ENCODE measurements at places on chromosomes 12 and 14.

DNA sequence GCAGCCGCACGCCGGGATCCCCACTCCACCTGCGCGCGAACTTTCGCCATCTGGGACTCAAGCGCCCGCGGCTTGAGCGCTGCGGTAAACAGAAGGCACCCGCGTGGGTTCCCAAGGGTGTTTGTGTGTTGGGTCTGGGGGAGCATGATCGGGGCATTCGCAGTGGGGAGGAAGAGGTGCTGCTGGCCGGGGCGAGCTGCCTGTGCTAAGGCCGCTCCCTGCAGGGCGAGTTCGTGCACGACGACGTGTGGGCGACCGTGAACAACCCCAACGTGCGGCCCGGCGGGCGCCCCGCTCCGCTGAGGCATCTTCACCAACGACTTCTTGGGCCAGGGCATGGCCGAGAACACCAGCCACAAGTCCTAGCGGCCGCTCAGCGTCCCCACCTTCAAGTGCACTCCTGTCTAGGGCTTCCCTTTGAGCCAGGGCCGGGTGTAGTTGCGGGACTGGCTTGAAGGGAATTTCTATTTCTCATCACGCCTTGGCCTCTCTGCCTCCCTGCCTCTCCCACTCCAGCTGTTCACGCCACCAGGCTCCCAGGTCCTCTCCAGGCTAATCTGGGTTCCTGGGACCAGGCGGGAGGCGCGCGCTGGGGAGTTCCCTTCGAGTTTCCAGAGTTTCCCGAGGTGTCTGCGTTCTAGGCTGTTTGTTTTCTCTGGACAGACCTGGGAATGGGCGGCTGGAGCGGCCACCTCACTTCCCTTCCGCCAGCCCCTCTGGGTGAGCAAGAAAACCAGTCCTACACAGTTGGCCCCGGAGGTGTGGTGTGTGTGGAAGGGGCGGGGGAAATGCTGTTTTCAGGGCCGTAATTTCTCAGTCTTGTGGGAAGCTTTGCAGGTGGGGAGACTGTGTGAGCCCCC lies 417.8 kb upstream of the TMTC1 start:
- no peak for DNase-seq

- DNase-seq = no peak
Measured at GRCh38 chr14:68626386-68626785, 166.5 kb downstream of the ZFP36L1 start.

DNA sequence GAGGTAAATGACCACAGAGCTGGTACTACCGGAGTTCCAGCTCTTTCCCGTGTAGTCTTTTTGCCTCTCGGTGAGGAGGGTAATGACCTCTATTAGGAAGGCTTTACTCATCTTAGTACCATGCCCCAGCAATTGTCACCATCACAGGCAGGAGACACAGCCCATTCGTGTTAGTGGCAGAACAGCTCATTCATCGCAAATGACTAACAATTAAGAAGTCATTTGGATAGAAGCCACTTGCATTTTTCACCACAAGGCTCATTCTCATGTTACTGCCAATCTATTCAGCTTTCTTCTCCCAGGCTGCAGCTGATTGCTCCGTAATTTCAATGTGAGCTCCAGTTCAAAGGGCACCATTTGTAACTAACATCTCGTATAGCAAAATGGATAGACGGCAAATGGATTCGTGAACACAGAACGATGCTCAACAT lies 718.8 kb upstream of the TMEM132C start:
- DNase-seq = no peak

DNA sequence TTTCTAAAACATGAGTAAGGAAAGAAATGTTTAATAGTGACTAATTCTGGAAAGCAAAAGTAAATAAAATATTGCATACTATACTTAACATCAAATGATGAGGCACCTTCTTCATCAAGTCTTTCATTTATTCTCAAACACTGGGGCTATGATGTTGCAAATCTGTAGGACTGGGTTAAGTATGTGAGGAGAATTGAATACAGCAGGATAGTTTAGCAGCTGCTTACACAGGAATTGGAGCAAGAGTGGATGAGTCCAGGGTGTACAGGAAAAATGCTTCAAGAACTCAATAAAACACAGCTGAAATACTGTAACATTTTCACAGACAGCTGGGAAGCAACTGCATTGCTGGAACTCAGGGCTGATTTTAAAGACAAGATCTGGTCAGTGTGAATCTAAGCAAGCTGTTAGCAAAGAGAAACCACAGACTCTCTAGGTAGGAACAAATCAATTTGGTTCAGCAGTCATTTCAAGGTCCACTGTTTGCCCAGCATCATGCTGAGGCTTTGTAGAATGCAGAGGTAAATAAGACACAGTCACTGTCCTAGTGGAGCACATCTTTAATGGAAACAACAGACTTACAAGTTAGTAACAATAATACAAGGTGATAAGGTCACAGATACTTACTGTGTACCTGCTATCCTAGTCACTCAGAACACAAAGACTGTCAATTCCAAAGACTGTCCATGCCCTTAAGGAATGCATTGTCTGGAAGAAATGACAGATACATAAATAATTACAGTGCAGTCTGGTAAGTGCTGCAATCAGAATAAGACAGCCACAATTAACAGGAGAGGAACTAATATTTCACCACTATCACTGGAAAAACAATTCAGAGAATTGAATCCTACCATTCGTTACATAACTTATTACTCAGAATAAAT lies 96.8 kb upstream of the DACT1 start:
- DNase-seq = no peak

DNA sequence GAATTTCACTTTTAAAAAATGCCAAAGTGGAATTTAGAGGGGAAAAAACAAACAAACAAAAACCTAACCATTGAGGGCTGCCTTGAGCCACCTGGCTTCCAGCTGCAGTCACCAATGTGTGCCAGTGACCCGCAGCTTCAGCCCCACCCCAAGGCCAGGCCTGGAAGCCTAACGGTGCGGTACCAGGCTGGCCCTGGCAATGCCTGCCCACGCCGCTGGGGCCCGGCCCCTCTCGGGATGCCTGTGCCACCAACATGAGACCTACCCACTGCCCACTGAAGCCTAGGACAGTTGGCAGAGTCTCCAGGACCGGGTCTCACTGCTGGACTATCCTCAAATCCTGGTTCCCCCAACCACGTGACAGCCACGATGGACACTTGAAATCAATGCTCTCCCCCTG lies 96.6 kb downstream of the NCOR2 start:
- DNase-seq = no peak

- no peak for DNase-seq
Measured at GRCh38 chr14:85115921-85116320, 414.0 kb upstream of the FLRT2 start.

DNA sequence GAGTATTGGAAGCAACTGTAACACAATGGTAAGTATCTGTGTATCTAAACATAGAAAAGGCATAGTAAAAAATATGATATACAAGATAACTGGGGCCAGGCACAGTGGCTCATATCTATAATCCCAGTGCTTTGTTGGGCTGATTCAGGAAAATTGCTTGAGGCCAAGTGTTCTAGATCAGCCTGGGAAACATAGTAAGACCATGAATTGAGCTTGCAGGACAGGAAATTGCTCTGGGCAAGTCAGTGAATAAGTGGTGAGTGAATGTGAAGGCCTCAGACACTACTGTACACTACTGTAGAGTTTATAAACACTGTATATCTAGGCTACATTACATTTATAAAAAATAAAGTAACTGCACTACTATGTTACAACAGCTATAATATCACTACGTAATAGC lies 75.2 kb downstream of the GPR135 start:
- DNase-seq = no peak

GRCh38 chr14:50937325-50937724 lies 7.0 kb downstream of the PYGL start:
- DNase-seq = no peak

DNA sequence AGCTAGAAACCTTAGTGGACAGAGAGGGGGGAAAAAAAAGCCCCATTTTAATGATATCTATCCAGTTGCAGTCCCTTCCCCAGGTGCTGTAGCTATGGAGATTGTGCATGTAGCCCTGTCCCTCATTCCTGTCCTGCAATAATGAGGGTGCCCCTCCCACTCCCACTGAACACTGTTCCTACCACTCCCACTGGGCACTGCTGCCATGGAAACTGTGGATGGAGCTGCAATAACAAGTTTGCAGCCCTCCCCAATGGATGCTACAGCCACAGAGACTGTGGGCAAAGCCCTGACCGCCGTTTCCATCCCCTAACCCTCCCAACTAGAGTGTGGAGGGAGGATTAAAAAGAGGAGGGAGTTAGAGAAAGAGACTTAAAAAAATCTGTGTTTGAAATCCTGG lies 238.3 kb downstream of the FUT8 start:
- no peak for DNase-seq

DNA sequence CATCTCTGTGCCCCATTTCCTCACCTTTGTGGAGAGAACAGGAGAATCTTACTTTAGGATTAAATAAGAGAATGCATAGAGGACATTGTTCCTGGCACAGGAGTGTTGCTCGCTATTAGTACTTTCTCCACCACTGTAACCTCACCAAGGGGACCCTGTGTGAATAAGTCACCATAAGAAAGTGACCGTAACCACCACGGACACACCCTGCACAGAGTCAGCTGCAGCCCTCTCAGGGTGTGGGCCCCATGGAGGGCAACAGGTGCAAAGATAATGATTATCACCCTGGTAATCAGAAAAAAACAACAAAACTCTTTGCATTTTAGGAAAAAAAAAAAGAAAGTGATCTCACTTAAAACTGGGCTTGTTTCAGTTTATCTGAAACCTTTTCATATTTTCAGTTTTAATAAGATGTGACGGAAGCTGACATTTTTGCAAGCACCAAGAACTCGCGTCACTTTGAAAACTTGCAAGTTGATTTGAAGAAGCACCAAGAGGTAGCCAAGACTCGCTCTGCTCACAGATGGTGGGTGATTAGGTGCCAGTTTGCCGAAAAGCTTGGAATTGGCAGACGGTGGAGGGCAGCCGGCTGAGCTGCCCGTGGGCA lies 87.0 kb upstream of the VRK1 start:
- no peak for DNase-seq

DNA sequence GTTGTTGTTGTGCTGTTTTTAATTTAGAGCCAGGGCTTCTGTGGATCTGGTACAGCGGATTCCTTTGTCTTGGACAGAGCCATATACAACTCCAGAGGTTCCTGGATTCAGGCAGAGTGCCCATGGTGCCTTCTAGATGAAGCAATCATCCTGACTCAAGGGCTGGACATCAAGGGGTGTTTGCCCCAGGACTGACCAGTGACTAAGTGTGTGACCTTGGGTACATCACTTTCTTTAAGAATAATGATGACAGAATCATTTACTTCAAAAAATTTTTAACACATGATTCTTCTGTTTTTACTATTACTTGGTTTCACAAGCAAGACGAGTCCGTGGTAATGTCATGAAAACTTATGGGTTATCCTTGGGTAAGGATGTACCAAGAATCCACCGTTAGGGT lies 397.3 kb downstream of the ZFP36L1 start:
- no peak for DNase-seq

GRCh38 chr12:103679421-103680170 lies 92.5 kb downstream of the STAB2 start:
- no peak for DNase-seq

GRCh38 chr12:12671850-12672660 lies 23.9 kb downstream of the GPR19 start:
- no peak for DNase-seq

Measured in SK-N-MC (cell line).